ENCODE measurements at places on chromosomes 1 and 21.

DNA sequence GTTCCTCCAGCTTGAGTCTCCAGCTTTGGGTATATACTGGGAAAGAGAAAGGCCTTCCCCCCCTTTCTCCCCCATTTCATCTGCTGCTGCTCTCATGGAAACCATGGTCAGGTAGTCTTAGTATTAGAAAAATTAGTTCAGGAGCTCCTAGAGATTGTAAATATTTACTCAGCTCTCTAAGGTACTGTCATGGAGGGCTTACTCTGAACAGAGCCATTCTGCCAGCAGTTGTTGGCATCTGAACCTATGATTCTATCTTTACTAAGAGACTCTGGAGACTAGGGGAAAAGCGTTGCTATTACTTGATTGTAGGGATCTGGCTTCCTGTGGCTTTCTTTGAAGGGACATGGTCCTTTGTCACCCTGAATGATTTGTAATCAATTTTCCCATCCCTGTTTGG is 6.1 kb downstream of the INTS3 start:
- DNase-seq: no peak

DNA sequence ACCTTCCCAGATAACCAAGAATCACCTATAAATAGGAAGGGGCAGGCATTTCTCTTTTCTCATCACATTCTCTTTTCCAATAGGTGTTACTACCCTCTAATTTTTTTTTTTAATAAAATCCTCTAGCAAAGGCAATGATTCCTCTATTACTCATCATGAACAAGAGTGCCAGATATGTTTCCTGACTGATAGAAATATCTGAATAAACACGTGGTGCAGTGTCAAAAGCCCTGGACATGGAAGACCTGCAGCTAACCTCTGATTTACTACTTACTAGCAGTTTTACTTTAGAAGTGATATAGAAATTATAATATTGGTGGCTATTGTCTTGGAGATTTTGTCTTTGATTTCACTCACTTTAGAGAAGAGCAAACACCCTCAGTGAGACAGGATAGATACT is 194.6 kb upstream of the SAMSN1 start:
- no peak for DNase-seq

GRCh38 chr1:91712981-91713841 is 172.7 kb downstream of the TGFBR3 start:
- DNase-seq: no peak

GRCh38 chr1:183105449-183105848 is 80.6 kb upstream of the LAMC2 start:
- DNase-seq: no peak

GRCh38 chr1:164440232-164440631 is 118.8 kb upstream of the PBX1 start:
- no peak for DNase-seq

DNA sequence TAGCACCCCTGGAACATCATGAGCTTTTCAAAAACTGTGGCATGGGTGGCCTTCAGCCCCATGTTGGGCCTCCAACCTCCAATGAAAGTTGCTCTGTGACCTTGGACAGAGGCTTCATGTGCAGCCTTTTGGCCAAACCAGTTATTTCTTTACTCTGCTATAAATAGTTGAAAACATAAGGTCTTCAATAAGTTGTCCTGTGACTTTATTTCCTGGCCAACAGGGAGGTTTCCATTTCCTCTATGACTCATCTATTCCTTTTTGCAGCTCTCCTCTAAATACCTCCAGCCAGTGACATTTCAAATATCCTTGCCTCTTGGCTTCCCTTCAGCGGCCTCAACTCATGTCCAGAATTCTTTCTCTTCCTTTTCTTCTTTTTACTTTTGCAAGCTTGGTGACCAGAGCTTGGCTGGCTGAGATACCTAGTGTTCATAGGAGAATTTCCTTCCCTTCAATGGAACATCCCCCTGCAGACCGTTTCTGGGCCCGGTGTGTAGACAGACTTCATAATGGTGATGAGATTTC is 22.7 kb upstream of the TRIM67 start:
- DNase-seq: no peak

DNA sequence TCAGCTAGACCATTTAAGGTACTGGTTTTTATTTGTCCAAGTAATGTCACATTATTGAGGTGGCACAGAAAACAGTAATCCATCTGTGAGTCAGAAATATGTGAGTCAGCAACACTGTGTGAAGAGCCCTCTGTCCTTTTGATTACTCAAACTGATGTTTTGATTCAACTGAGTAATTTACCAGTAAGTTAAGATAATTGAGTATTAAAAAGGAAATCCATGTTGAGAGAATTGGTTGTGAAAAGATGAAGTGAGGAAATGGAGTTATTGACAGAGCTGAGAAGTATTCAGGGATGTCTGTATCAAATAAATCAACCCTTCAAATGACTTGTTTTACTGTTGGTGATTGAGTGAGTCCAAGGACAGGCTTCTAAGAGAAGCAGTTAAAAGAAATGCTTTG is 302.7 kb upstream of the SGIP1 start:
- no peak for DNase-seq

GRCh38 chr1:41924911-41925310 is 6.2 kb upstream of the HIVEP3 start:
- no peak for DNase-seq

- no peak for DNase-seq
Observed at GRCh38 chr1:14254251-14254650, 344.2 kb upstream of the KAZN start.

GRCh38 chr1:86762336-86762735 is 58.0 kb downstream of the SH3GLB1 start:
- DNase-seq: no peak

DNA sequence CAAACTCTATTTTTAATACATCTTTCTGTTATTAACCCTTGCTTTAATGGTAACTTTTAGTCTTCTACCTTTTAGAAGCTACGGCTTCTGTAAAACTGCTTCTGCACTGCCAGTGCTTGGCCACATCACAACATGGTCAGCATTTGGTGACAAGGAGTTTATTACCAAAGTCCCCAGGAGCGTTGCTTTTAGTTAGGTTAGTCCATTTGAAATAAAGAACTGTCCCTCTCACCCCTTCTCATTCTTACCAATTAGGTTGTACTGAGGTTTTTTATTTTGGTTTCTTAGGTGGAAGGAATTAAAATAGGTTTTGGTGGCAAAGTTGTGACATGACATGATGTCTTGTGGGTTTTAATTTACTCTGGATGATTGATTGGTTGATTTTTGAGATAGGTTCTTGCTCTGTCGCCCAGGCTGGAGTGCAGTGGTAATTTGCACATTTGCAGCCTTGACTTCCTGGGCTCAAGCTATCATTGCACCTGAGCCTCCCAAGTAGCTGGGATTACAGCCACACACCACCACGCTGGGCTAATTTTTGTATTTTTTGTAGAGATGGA is 39.2 kb downstream of the SPEN start:
- DNase-seq: no peak

- DNase-seq: no peak
Observed at GRCh38 chr1:180231936-180232335, 1.9 kb downstream of the LHX4 start.

GRCh38 chr1:213200630-213201029 is 149.6 kb downstream of the RPS6KC1 start:
- DNase-seq: no peak

GRCh38 chr21:45747233-45747766 is 103.8 kb downstream of the PCBP3 start:
- no peak for DNase-seq

DNA sequence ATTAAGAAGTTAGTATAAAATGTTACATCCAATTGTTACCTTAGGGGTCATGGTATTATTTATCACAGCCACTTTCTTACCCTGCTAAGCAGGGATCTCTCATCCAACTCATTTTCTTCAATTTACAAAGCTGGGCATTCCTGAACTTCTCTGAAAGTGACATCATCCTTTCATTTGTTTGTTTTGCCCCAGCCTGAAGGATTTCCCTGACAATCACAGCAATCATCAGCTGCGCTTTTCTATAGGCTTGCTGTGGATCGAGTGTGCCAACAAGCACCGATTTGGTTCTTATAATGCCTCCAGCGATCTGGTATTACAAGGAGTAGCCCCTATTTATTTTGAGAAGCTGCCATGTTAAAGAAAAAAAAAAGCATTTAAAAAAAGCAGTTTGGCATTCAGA is 240.2 kb downstream of the USH2A start:
- DNase-seq: no peak

- no peak for DNase-seq
Observed at GRCh38 chr1:87706779-87707228, 378.1 kb downstream of the LMO4 start.

GRCh38 chr1:159079525-159079924 is 3.0 kb upstream of the AIM2 start:
- no peak for DNase-seq

GRCh38 chr1:6239213-6239752 is 3.5 kb upstream of the ICMT start:
- DNase-seq: no peak
